T follicular helper cell (primary cell): ENCODE measurements at places on chromosomes 3 and 15.

GRCh38 chr3:87145553-87145952 lies 81.6 kb upstream of the CHMP2B start:
- DNase-seq: no peak

GRCh38 chr15:72856549-72857040 lies 73.0 kb upstream of the ADPGK start:
- no peak for DNase-seq

DNA sequence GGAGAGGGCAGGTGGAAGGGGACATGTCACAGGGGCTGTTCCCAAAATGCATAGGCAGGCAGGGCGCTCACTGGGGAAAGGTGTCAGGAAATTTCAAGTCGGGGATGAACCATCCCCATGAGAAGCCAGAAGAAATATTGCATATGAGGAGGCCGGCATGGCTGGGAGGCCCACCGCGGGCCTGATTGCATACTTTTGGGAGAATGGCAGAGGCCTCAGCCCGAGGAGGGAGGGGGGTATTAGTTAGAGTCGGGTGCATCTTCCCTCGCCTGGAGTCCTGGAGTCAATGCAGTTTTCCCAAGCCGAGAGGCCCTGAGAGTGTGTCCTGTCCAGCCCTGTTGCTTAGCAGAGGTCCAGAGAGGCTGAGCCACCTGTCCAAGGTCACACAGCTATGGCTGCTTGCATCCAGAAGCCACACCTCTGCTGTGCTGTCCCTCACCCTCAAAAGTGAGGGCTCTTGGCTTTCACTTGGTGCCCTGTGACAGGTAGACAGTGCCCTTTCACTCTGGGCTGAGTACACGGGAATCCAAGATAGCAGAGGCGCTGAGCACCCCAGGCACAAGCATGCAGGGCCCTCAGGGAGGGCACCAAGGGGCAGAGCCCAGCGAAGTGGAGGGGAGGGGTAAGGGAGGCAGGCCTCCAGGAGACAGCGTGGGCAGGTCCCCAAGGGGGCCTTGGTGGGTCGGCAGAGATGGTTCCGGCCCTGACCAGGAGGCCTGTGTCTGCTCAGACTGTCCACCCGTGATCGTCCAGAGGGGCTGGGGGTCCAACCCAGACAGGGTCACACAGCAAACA lies 48.5 kb downstream of the GRIP2 start:
- DNase-seq: no peak

DNA sequence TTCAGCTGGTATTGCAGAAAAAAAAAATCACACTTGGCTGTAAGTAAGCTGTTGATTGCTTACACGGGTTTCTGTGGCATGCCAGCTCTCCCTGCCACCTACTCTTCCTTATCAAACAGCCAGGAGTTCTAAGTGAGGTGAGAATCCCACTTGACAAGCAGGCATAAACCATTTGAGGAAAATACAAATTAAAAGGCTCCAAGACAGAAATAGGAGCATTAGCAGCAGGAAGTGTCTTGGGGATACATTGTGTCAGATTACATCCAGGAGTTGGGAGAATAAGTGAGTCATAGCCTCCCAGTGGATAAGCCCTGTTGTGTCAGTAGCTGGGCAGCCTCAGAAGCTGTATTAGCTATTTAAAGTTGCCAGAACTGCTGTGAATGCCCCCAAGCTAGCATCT lies 256.0 kb downstream of the CNTN4 start:
- DNase-seq: no peak

GRCh38 chr3:196168808-196169391 lies 42.3 kb downstream of the ZDHHC19 start:
- DNase-seq: no peak

GRCh38 chr3:187906920-187907319 lies 161.7 kb upstream of the BCL6 start:
- DNase-seq: no peak

GRCh38 chr3:194251891-194252560 lies 99.1 kb downstream of the CPN2 start:
- no peak for DNase-seq
